ENCODE measurements at places on chromosomes 1 and 21. TPM values are rescaled to one million over a fixed set of nuclear protein-coding genes. Genes with fewer than 3 reads are reported as not detected.

DNA sequence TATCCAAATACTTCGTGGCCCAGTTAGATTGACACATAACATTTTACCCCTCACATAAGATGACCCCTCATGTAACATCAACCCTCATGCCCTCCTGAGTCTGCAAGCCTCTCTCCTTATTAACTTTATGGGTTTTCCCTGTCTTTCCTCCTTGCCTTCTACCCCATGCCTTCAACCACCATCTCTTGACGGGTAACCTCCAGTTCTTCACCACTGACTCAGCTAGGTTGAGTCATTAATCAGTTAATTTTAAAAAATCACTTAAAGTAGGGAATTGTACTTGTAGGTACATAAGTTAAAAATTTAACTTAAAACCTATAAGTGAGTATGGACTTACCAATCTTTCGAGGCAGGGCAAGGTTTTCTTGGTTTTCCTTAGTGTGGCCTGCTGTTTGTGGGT is 330.7 kb downstream of the CAMTA1 start:
- DNase-seq = no peak

GRCh38 chr1:213782941-213783672 is 204.7 kb upstream of the PROX1 start:
- no peak for DNase-seq

GRCh38 chr1:27360159-27361043 is 6.4 kb downstream of the MAP3K6 start:
- no peak for DNase-seq

DNA sequence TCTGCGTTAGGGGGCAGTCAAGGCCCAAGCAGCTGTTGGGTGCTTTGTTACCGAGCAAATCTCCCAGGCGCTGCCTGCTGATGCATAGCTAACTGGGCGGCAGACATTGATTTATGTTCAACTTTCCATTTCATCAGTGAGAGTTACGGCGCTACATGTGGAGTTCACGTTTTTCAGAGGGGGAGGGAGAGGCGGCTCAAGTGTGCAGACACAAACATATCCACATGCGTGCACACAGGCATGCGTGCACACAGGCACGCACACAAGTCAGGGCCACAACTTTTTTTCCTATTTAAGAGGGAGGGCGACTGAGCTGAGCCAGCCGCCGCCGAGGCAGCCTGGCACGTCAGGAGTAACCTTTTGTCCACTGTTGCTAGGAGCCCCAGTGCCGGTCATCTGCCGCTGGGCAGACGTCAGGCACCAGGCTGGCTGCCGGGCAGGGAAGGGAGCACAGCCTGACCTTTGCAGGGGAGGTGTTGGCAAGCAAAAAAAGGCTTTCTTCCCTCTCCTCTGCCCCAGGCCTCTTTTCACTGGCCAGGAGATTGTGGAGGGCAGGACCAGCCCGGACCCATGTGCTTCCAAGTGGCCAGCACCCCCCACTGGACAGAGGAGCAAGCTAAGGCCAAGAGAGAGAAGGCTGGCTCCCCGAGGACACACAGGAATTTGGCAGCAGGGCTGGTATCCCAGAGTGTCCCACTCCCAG is 73.3 kb downstream of the MRPL37 start:
- peak; percentile 76 for DNase-seq

- DNase-seq = no peak
Measured at GRCh38 chr21:18368205-18368604, 35.4 kb downstream of the TMPRSS15 start.

DNA sequence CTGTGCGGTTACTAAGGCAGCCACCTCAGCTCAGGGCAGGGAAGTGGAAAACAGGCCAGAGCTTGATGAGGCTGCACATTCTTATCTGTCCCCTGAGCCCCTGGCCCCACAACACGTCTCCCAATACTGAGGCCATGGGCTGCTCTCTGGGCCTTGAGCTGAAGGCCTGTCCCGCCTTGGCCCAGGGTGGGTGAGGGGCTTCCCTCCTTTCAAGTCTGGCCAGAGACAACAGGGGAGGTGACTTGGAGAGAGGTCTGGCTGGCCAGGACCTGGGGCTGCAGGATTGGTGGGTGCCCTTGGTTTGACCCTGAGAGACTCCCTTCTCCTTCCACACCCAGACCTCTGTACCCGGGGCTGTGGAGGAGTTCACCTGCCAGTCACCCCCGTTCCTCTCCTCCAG is 563.8 kb downstream of the PTPRU start:
- no peak for DNase-seq

GRCh38 chr1:41317361-41317760 is 43.9 kb upstream of the FOXO6 start:
- no peak for DNase-seq

DNA sequence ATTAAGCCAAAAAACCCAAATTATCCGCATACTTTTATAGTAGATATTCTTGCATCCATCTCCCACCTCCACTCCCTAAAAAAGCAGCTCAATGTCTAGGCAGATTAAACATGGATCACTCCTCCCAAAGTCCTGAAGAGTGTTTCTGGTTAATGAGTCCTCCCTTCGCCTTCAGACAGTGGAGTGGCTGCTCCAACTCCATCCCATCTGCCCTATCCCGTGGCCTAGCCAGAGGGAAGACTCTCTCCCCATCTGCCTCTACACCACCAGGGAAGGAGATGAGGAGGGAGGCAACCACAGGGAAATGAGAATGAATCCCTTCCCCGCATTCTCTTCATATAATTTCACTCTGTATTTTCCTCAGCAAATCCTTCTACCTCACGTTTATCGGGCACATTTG is 103.8 kb downstream of the SLC45A1 start:
- no peak for DNase-seq

DNA sequence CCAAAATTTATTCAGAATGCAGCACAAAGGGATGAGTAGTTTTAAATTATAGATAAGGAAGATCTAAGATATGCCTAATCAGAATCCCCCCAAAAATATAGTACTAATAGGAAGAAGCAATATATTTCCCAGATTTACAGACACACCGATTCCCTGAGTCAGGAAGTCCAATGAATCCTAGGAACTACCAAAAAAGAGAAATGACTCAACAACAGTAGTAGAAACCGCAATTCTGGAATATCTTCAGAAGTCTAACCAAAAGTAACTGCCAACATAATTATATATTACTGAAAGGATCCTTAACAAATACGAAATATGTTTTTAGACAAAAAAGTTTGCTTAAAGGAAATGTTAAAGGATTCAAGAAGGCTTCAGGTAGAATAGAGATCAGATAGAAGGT is 10.3 kb downstream of the AHCTF1 start:
- no peak for DNase-seq

- no peak for DNase-seq
Measured at GRCh38 chr1:20074055-20074724, 4.2 kb downstream of the PLA2G5 start.

DNA sequence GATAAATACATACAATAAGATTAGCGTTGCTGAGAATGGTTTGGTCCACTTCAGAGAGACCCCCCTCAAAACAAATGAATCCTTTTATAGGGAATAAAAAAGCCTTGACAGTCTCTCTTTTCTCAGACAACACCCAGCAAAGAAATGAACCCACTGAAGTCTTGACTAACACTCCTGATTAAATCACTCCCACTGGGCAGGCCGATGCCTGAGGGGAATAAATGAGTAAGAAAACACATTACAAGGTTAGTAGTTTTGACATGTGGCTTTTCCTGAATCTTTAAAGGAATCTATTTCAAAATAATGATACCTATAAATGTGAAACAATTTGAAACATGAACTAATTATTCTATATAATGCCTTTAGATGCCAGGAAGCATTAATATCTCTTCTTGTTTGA is 146.9 kb upstream of the POGK start:
- no peak for DNase-seq

DNA sequence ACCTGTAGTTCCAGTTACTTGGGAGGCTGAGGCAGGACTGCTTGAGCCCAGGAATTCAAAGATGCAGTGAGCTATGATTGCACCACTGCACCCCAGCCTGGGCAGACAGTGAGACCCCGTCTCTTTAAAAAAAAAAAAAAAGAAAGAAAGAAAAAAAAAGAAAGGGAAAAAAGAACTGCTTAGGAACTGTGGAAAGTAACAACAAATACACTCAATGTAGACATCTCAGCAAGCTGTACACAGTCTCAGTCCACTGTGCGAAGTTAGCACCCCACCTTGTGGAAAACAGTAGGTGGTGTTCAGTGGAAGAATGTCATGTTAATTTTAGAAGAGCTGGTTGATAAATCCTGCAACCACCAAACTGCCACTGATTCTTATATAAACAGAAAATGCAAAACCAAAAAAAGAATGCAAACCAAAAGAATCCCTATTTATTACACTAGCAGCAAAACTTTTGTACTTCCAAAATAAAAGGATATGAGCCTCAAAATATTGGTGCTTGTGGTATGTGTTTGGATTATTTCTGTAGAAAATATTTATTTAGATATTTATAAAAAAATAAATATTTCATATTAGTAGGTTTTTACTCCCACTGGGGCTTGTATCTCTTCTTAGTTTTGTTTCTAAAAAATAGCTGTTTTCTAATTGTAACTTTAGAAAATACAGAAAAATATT is 31.1 kb downstream of the ALG14 start:
- no peak for DNase-seq

GRCh38 chr1:40712405-40712944 is 21.0 kb downstream of the NFYC start:
- no peak for DNase-seq

- no peak for DNase-seq
Measured at GRCh38 chr1:43992232-43992995, 1.0 kb downstream of the CCDC24 start.

The CLCA1 gene
- 4.9 TPM for total RNA-seq

The LINGO4 gene
- total RNA-seq = not detected

The S1PR1 gene
- 1.9 TPM for total RNA-seq

The RIPPLY3 gene
- total RNA-seq = 0.93 TPM

The OR2T11 gene
- total RNA-seq = not detected

The CD5L gene
- total RNA-seq = not detected

All from type B pancreatic cell (in vitro differentiated cells).